GM19239 (cell line): ENCODE measurements at places on chromosomes 11 and 22.

DNA sequence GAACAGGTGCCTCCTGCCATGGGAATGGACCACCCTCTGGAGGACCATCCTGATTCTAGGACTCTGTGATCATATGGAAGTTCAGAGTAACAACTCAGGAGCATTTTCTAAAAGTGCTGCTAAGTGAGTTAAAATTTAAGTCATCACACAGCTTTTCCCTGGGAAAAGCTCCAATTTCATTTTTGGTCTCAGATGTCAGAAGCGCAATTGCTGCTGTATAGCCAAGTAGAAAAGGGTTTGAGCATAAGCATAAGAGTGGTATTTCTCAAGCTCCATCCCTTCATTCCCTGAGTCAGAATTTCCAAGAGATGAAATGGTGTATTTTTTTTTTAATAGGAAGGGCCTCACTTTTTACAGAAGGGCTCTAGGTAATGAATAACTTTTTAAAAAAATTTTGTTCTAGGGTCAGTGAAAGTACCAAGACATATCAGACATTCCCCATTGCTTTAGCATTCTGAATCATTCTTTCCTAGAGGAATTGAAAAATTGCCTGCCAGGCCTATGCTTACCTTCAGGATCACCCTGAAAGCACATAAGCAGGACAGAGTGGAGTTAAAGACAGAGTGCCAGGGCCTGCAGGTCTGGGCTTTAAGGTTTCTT, 564.5 kb upstream of the ISX start:
- no peak for DNase-seq

GRCh38 chr11:120513436-120514315, 2.1 kb downstream of the GRIK4 start:
- no peak for DNase-seq

DNA sequence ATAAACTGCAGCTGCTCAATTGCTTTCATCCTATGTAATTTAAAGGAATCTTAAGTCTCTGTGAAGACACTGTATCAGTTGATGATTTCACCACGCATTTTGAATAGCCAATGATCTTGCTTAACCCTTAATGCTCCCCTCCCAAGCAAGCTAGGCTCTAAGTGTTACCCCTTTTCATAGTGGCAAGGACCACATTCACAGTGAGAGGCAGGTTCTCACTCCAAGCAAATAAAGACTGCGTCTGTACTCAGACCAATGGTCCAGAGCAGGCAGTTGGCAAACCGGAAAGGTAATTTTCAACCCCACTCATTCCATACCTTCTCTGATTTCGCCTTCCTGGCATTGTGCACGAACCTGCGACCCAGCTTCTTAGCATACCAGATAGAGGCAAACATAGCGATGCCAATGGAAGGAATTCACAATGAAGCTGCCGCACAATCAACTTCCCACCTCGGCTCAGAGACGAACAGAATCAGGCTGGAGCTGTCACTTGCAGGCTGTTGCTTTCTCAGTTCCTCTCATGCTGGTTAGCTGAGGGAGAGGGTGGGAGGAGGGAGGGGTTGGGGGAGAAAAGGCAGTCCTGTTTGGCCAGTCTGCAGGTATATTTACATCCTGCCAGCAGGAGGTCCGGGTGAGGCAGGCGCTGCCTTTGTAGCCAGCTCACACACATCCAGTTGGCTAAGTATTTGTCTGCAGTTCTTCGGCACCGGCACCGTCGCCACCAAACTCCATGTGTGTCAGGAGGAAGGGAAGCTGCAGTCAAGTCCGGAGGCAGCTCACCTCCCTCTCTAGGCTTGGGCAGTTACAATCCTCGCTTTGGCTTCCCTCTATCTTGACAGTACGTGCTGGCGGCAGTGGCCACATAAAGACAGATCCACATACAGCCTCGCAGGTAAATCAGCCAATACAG, 1151.2 kb upstream of the CCDC90B start:
- peak; percentile 0 for DNase-seq

GRCh38 chr11:11444804-11445131, 91.7 kb upstream of the CSNK2A3 start:
- DNase-seq: no peak

DNA sequence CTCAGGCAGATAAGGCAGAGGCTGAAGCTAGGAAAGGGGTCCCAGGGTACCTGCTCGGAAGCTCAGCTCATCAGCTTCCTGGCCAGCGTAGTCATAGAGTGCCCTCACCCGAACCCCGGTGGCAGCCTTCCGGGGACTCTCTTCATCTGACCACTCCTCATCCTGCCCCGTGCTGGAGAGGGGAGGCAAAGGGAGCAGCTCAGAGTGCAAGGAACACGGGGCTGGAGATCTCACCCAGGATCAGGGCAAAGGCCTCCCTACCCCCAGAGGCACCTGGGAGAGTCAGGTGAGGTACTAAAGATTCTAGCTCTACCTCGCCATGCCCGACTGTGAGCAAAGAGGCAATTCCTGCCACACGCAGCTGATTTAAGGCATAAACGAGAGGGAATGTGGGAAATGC, 1.6 kb upstream of the ARFGAP2 start:
- DNase-seq: no peak

- DNase-seq: no peak
Observed at GRCh38 chr11:75154646-75155569, 4.0 kb downstream of the SLCO2B1 start.

DNA sequence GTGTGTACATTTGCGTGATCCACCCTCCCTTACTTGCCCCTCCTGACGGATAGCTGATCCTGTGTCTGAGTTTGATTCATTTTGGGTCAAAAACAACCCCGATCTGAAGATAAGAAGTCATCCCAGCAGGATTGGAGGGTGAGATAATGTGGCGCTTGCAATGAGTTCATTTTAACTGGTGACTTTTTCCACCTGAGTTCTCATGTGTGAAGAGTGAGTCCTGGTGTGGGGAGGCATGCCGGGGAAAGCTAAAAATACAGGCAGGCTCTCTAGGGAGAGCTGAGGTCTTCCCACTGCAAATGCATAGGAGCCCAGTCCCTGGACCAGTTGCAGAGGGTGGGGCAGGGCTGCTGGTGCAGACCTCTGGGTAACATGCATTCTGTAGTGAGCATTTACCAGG, 35.7 kb upstream of the ELF5 start:
- no peak for DNase-seq

DNA sequence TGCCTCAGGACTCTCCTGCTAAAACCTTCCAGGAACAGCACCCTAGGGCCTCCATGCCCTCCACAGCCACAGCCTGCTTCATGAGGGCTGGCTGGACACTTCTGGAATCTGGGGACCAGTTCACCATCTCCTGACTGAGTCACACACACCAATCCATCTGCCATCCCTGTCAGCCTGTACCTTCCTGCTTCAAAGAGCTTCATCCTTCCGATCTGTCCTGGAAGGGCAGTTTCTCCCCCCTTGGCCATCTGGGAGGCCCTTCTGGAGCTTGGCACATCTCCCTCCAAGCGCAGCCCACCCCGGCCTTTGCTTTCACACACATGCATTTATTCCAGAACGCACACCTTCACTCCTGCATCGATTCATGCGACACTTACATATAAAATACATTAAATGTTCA, 13.0 kb downstream of the APBB1 start:
- no peak for DNase-seq

DNA sequence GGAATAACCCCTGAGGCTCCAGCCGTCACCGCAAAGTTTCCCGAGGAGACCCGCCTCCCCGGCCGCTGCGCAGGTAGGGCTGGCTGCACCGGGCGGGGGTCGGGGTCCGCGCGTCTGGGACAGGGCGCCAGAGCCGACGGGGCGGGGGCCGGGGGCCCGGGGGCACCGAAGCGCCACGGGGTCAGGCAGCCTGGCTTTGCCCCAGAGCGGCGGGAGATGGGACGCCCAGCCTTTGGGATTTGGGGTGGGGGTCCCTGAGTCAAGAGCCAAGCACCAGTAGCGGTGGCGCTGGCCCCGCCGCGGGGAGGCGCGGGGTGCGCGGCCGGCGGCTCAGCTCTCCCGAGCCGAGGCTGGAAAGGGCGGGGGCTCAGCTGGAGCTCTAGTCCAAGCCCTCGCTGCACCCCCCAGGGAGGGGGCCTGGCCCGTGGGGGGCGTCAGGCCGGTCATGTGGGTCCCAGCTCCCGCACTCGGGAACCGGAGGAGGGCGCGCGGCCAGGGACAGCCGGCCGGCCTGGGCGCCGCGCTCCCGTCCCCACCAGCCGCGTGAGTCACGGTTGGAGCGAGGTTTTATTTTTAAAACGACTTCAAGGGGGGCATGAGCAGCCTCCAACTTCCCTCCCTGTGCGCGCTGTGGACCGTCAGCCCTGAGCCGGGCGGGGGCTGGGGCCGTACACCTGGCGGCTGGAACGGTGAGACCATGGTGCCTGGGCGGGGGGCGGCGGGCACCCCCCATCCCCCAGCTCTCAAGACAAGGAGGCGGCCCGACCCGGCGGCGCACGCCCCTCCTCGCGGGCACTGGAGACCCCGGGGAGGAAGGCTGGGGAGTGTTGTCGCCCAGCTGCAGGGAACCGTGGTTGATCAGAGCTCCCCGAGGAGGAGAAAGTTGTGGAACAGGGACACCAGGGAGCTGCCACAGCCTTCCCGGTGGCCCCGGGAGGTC, 626 bp downstream of the FLRT1 start:
- DNase-seq: no peak

DNA sequence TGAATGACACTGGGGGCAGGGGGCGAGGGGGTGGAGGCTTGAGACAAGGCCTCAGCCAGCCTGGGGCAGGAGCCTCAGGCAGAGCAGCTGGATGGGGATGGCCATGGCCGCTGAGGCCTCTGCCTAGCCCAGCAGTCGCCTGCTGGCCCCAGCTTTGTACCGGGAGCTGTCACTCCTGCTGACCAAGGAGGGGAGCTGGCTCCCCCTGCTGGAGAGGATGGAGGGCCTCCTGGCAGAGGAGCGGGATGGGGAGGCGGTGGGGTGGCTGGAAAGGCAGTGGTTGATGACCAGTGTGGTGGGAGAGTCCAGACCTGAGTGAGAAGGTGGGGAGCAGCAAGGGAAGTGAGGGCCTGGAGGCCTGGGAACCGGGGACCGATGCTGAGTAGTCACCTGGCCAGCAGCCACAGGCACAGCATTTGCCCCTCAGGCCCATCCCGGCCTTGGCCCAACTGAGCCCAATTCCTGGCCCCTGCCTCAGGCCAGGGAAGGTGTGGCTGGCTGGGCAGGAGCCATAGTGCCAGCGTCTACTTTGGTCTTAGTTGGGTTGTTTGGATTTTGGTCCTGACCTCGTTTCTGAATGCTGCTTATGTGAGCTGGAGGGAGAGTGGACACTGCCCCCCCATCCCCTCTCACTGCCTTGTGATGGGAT, 6.0 kb upstream of the SUSD2 start:
- DNase-seq: peak; percentile 81

DNA sequence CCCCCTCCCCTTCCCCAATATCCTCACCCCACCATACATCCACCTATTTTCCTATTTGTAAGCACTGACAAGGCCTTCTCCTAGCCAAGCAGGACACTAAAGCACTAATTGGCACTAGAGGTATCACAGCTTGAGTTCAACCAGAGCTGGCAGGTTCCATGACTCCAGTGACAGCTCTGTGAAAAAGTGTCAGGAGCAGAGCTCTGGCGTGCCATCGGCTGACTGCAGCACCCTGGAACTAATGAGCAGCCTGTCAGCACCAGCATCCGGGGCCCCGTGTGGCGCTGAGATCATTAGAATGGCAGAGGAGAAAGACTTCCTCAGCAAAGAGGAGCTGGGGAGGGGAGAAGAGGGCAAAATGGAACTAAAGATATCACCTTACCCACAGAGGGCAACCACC, 847.4 kb downstream of the NTM start:
- no peak for DNase-seq

- DNase-seq: no peak
Observed at GRCh38 chr22:27986459-27986858, 67.4 kb upstream of the PITPNB start.

DNA sequence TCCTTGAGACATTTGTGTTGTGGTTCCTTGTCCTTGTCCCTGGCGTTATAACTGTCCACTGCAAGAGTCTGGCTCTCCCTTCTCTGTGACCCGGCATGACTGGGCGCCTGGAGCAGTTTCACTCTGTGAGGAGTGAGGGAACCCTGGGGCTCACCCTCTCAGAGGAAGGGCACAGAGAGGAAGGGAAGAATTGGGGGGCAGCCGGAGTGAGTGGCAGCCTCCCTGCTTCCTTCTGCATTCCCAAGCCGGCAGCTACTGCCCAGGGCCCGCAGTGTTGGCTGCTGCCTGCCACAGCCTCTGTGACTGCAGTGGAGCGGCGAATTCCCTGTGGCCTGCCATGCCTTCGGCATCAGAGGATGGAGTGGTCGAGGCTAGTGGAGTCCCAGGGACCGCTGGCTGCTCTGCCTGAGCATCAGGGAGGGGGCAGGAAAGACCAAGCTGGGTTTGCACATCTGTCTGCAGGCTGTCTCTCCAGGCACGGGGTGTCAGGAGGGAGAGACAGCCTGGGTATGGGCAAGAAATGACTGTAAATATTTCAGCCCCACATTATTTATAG, 23.0 kb downstream of the MYBPC3 start:
- no peak for DNase-seq

- no peak for DNase-seq
Observed at GRCh38 chr11:37689951-37690350, 1091.9 kb upstream of the RAG2 start.

- DNase-seq: no peak
Observed at GRCh38 chr11:20089796-20090653, 70.2 kb downstream of the DBX1 start.

- DNase-seq: no peak
Observed at GRCh38 chr11:19209617-19210370, 8.0 kb upstream of the CSRP3 start.

GRCh38 chr11:120184946-120185705, 25.7 kb upstream of the OAF start:
- no peak for DNase-seq

GRCh38 chr11:85472953-85473352, 154.2 kb downstream of the DLG2 start:
- DNase-seq: no peak

DNA sequence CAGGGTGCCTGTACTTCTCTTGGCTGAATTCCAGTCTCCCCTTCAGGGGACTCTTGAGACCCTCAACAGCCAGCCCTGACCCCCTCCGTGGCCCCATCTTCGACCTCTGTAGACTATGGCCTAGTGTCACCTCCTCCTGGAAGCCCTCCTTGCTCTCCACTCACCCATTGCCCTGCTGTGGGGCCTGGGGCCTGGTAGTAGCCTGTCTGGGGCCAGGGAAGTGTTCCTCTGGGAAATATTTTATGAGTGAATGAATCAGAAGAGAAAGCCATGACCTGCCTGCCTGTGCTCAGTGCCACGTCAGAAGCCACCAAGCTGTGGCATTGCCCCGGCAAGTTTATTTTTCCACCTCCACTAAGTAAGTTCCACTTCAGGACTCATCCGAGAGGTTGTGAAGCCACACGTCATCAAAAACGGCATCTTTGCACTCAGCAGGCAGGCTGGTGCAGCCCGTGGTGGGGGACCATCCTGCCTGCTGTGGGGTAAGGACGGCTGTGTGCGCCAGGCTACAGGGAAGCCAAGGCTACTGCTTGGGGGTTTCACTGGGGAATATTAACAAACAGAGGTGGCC, 59.6 kb upstream of the PPARA start:
- DNase-seq: no peak

GRCh38 chr11:17585911-17586695, 39.0 kb downstream of the OTOG start:
- DNase-seq: no peak

- no peak for DNase-seq
Observed at GRCh38 chr11:73390601-73391565, 14.7 kb downstream of the RELT start.

GRCh38 chr11:100619484-100619883, 67.6 kb upstream of the ARHGAP42 start:
- DNase-seq: no peak

- peak; percentile 73 for DNase-seq
Observed at GRCh38 chr22:40346185-40347118, at the start of gene ADSL. Gene ADSL, plus strand, starts transcription at chr22:40346500. Its CDS starts 59 bp downstream, at chr22:40346559.

GRCh38 chr22:35489239-35489638, 51.4 kb upstream of the RASD2 start:
- DNase-seq: no peak
